ENCODE measurements at places on chromosomes 7 and 10.

- no peak for DNase-seq
Measured at GRCh38 chr10:43134126-43134905, 3.9 kb upstream of the CSGALNACT2 start.

DNA sequence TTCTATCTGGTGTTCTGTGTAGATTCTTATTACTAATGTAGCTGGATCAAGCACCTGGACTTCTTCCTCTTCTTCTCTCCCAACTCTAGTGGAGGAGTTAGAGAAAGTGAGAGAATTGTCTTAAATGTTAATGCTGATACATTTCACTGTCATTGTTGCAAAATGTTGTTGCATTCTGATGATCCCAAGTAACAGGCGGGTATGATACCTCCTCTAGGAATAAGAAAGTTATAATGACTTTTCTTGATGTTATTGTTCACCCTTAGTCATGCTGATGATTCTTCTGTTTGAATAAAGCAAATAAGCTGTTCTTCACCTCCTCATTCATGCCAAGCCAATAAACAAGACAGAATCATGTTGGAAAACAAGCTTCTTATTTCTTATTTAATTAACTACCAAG is 9.1 kb downstream of the CHRM2 start:
- no peak for DNase-seq

- no peak for DNase-seq
Measured at GRCh38 chr7:52500841-52501240, 534.6 kb upstream of the POM121L12 start.

DNA sequence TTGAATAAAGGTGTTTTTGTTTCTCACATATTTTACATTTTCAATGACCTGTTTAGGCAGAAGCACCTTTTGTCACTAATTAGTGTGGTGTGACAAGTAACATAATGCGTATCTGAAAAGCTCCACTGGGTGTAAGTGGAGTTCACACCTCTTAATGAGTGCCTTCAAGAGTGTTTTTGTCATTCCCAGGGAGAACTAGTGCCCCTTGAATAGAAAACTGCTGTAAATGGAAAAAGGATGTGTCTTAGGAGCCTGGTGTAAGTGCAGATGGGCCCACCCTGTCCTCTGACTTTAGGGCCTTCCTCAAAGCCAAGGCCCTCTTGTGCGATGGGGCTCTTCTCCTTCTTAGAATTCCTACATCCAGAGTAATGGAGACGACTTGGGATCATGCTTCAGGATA is 170.0 kb downstream of the MGMT start:
- no peak for DNase-seq

DNA sequence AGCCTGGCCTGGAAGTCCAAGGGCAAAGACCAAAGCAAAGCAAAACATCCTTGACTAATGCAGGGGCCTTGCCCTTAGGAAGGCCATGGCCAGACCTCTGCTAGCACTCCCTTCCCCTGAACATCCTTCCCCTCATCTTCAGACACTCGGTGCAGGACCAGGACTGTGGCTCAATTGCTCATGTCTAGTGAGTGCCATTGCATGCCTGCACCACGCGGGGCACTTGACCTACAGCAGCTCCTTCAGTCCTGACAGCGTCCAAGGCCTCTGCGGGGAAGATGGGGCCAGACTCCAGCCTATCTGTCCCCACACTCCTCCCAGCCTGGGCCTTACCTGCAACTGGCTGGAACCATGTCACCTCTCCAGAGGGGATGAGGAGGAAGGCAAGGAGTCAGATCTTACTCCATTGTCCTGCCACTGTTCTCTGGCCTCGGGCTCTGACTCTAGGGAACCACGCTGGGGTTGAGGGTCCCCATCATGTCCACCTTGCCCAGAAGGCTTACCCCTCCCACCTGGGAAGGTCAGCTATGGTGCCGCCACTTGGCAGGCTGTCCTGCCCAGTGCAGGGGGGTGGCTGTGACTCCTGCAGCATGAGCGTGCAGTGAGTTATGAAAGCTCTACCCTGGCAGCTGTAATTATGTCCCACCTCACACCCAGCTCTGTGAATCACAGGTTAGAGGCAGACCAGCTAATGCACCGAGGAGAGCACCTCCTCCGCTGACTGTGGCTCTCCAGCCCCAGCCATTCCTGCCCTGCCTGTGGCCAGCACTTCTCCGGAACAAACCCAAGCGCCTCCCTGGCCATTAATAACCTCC is 16.1 kb downstream of the DRGX start:
- no peak for DNase-seq
